ENCODE measurements at places on chromosomes 16 and 17.

DNA sequence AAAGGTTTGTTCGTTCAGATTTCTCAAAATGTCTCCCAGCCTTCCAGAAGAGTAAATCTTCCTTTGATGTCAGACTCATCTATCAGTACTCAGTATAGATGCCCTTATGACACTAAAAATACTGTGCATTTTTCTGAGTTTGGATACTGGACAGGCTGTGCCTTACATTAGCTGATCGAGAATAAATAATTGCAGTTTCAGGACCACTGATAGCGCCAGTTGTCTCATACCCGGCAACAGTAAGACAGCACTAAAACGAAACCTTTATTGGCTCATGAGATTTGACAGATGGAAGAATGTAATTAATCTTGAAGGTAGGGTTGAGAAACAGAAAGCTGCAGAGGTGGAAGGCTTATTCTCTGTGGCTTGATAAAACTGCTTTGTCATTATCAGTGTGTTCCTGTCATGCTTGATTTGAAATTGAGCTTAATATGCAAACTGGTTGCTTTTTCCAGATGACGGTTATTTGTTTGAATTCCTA is 1.2 kb downstream of the ATP6V0A1 start:
- DNase-seq, result no peak

GRCh38 chr16:4362476-4363135 is 9.0 kb upstream of the VASN start:
- no peak for DNase-seq

DNA sequence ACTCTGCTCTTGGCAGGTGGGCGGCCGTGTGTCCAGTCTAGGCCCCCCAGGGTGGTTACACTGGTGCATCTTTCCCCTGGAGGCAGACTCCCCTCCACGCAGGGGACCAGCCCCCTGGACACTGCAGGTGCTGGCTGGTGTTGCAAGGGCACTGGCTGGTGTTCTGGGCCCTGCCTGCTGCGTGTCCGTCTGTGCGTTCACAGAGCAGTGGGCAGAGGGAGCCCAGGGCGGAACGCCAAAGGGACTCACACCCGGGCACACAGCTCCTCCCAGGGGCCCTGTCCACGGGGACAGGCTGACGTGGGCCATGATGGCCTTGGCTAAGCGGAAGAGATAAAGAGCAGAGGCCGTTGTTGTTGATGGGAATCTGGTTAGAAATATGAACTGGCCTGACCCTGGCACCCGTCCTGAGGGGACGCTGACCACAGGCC is 27.3 kb downstream of the ACSF3 start:
- no peak for DNase-seq

DNA sequence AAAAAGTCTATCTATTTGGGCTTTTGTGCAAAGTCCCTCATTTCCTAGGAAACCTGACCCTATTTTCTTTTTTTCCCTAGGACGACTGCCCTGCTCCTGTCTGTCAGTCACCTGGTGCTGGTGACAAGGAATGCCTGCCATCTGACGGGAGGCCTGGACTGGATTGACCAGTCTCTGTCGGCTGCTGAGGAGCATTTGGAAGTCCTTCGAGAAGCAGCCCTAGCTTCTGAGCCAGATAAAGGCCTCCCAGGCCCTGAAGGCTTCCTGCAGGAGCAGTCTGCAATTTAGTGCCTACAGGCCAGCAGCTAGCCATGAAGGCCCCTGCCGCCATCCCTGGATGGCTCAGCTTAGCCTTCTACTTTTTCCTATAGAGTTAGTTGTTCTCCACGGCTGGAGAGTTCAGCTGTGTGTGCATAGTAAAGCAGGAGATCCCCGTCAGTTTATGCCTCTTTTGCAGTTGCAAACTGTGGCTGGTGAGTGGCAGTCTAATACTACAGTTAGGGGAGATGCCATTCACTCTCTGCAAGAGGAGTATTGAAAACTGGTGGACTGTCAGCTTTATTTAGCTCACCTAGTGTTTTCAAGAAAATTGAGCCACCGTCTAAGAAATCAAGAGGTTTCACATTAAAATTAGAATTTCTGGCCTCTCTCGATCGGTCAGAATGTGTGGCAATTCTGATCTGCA is 12.9 kb downstream of the TMEM98 start:
- no peak for DNase-seq

DNA sequence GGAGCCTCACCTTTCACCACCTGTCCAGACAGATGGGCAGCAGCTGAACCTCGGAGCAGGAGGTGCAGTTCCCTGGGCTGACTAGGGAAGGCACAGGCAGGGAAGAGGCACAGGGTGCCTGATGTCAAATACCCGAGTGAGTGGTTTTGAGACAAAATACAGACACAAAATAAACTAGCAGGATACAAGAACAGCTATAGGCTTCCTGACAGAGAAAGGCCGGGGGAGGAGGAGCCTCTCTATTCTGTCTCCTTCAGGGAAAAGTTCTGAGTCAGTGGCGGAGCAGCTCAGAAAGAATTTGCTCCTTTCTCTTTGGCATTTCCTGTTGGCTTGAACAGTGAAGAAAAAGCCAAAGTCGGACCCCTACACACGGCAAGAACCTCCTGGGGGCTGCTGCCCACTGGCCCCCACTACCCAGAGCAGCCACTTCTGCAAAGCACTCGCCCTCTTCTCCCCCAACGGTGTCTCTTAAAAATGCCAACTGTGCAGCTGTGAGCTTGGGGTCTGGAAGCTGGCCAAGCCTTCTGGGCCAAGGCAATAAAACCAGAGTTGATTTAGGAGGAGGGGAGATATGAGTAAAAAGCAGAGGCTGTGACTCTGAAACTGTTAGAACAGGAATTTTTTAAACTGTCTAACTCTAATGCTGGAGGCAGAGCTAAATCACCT is 14.4 kb upstream of the FAAP100 start:
- peak; percentile 36 for DNase-seq

- no peak for DNase-seq
Measured at GRCh38 chr16:27778926-27779570, 229.1 kb downstream of the KATNIP start.

DNA sequence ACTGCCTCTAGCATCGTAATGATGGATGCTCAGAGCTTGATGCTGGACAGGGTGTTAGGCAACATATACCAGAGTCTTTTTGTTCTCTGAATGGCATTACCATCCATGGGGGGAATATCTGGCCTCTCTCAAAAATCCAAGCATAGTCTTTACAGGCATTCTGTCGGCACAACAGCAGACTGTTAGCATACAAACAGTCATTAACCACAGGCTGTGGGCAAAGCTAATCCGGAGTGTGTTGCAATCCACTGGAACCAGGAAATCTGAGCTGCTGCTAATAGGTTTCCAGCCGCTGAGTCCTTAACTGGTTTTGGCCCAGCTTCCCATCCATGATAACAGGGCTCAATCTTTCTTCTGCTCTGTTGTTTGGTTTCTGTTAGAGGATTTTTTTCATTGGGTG is 371.9 kb downstream of the HS3ST3B1 start:
- no peak for DNase-seq

GRCh38 chr17:12659500-12659899 is 6.2 kb upstream of the MYOCD start:
- no peak for DNase-seq

DNA sequence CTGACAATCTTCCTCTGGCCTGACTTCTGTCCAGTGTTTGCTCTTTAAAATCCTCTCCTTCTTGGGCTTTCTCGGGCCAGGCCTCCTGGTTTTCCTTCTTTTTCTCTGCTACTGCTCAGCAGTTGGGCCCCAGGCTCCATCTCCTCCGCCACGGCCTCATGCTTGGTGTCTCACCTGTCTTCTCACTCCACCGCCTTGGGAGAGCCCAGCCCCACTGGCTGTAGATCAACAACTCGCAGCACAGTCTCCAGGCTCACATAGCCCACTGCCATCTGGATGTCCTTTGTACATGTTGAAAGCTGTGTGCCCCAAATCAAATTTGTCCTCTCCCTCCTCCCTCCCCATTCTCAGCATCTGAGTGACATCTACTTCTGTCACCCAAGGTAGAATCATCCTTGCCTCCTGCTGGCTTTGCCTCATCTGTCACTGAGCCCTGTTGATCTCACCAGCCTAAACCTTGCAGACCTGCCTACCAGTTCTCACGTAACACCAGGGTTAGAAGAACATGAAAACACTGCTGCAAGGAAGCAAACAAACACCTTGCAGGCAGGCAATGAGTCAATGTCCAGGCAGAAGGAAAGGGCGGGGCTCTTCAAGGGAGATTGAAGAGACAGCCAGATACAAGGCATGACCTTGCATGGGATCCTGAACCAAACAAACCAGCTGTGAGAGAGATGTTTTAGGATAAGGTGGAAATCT is 103.2 kb upstream of the SMURF2 start:
- DNase-seq, result no peak

GRCh38 chr16:84614623-84614967 is 3.3 kb downstream of the COTL1 start:
- DNase-seq, result no peak

- no peak for DNase-seq
Measured at GRCh38 chr16:56341656-56342399, 83.5 kb downstream of the AMFR start.

DNA sequence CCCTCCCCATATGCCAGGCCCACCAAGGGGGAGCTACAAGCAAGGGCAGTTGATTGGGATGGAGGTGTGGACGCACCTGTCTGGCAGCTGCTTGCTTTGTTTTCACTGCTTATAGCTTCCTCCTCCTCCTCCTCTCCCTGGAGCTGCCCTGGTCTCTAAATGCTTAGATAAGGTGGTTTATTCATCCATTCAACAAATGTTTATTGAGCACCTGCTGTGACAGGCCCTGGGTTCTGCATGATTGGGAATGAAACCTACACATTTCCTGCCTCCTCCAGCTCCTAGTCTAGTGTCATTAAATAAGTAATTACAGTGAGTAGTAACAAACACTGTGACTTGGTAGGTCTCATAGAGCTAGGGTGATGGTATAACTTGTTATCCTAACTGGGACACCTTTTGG is 17.4 kb upstream of the MAP3K14 start:
- DNase-seq, result no peak

DNA sequence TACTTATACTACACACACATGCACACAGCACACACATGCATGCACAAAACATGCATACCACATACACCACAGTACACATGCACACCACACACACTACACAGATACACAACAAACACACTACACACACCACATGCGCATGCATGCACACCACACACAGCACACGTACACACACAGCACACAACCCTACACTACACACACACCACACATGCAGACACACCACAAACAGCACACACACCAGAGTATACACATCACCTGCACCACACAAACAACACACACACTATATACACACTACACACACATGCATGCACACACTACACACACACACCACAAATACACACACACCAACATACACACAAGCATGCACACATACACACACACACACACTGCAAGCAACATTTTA is 166.8 kb downstream of the AHSP start:
- DNase-seq, result no peak

DNA sequence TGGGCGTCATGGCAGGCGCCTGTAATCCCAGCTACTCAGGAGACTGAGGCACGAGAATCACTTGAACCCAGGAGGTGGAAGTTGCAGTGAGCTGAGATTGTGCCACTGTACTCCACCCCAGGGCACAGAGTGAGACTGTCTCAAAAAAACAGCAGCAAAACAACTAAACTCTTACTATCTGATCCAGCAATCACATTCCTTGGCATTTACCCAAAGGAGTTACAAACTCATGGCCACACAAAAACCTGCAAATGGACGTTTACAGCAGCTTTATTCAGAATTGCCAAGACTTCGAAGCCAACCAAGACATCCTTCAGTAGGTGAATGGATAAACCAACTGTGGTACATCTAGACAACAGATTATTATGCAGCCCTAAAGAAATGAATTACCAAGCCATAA is 4.0 kb downstream of the SIAH1 start:
- DNase-seq, result no peak

DNA sequence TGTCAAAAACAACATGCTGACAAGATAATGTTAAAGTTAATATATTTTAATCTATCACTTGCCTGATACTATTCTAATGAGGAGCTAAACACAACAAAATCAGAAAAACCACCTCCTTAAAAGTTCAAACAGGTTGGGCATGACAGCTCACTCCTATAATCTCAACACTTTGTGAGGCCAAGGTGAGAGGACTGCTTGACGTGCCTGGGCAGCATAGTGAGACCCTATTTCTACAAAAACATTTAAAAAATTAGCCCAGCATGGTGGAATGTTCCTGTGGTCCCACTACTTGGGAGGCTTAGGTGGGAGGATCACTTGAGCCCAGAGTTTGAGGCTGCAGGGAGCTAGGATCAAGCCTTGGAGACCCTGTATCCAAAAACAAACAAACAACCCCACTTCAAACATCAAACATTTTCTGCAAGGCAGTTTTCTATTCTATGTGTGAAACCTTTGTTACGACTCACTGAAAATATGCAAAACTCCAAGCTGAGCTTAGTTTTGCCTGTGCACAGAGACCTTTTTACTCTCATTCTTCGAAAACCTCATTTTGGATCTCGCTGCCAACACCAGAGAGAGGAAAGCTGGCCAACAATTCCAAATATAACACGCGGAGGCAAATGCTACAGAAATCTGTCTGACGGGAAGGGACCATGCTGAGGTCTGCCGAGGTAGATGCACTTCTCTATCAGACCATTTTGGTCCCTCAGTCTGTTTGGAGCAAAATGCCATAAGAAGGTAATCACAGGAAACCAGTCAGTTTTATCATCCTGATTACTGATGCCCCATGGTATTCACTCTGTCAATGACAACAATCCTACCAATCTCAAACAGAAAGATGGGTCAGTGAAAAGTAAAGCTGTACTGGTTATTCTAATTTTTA is 6.2 kb downstream of the PHF12 start:
- no peak for DNase-seq

DNA sequence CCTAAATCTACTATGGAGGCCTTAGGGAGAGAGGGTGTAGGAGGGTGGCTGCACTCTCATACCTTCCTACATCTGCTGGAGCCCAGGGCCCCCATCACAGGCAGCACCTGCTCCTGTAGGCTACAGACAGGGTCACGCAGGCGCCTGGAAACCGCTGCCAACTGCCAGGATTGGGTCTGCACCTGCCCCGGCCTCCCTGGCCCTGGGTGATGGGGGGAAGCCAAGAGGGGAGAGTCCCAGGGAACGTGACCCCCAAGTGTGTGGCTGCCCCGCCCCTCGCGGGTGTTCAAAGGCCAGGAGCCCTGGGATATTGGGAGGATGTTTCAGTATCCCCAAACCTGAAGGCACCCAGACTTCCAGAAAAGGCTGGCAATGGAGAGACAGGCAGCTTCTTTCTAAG is 5.6 kb upstream of the TEX19 start:
- DNase-seq, result no peak

Data from LoVo (cell line).